Sigmoid colon (tissue), 7 donors: ENCODE measurements at places on chromosomes 5 and 9. TPM values are rescaled to one million over a fixed set of nuclear protein-coding genes. Genes with fewer than 3 reads are reported as not detected.

- peak; percentile 74 for DNase-seq
These were observed 15.2 kb upstream of the NEK6 start for GRCh38 chr9:124242331-124243194.

GRCh38 chr9:92616655-92617111 lies 53.2 kb downstream of the IPPK start:
- DNase-seq = peak; percentile 78

TNFAIP8 gene
- total RNA-seq = 17.9 TPM

DNA sequence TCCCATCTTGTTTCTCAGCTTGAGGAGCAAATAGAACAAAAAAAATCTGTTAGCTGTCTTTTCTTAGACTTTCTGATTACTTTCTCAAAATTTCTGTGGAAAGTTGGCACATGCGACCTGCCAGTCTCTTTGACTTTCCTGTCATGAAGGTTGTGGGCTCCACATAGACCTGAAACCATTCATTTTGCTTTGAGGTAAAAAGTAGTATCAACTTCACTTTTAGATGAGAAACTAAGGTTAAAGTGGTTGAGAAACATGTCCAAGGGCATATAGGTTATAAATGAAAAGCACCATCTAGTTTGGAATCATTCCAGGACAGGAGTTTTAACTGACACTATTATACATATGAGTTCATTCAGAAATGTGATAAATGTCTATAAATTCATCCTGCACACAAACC lies 42.7 kb downstream of the ST8SIA4 start:
- DNase-seq = no peak

- DNase-seq = peak; percentile 68
These were observed 1135.0 kb upstream of the WWC1 start for GRCh38 chr5:167156446-167156845.

HAPLN1 gene
- under 0.01 TPM for total RNA-seq

DNA sequence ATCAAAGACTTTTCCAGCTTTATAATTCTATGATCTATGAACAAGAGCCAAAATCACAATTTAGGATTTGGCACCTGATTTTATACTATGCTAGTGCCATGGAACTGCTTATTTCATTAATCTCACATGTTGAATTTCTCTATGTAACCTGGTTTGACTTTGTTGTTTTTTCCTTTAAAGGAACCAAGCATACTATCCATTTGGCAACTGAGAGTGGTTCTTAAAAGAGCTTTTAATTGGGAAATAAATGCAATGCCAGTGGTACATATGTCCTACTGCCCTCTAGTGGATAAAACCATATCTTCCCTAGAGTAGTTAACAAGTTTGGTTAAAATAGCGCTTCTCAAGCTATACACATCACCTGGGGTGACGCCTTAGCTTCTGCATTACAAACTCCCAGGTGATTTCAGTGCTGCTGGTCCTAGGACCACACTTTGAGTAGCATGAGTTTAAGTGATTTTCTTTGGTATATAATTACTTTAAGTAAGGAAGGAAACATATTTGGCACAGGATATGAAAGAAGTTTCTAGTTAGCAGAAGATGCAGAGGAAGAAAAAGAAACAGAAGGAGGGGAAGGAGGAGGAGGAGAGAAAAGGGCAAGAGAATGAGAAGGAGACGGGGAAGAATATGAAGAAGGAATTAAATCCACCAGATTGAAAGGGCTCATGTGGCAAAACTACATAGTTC lies 56.8 kb downstream of the FGF10 start:
- no peak for DNase-seq

- no peak for DNase-seq
These were observed 1247.0 kb upstream of the ACO1 start for GRCh38 chr9:31137176-31138160.

DNA sequence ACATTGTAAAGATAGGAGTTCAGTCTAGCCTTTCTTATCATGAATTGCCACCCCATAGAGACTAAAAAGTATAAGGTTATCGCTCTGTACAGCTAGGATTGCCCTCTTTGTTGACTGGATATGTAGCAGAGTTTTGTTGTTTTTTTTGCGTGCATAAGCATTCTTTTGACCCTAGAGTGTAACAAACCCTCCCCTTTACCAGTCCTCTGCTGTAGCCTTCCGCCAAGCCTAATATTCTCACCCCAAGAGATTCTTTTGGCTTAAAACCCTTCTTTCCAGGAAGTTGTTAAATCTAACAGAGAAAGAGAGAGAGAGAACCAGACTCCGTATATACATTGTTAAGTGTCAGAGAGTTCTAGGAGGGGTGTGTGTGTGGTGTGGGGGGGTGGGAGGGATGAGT lies 113.9 kb downstream of the FGF1 start:
- no peak for DNase-seq

PROB1 gene
- 0.27 TPM for total RNA-seq

- no peak for DNase-seq
These were observed 3.4 kb downstream of the CPEB4 start for GRCh38 chr5:173891308-173892116.

PHPT1 gene
- 73.1 TPM for total RNA-seq

DNA sequence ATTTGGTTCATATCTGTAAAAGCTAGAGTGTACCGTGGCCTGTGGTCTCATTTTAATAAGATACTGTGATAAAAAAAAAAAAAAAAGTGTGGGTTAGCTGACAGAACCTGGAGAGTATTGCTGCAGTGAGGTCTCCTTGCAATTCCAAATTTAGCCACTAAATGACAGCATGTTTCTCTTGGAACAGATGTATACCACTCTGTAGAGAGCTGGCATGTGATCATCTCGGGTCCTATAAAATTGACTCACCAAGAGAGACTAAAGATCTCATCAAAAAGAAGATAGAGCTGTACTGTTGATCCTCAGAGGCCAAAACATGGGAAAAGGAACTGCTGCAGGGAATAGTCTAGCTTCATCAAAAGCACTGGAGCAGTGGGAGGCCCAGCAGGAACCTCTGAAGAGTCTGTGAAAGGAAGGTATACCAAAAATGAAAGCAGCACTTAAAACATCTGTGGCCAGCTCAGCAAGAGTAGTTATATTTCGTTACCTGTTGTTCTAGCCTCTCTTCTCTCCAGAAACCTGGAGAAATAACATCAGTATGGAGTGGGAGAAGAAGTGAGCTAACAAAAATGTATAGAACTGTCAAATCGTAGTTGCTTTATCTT lies 826.8 kb downstream of the EFNA5 start:
- DNase-seq = no peak

SOWAHA gene
- total RNA-seq = 0.16 TPM

GRCh38 chr9:116671605-116672004 lies 15.5 kb upstream of the TRIM32 start:
- no peak for DNase-seq

DNA sequence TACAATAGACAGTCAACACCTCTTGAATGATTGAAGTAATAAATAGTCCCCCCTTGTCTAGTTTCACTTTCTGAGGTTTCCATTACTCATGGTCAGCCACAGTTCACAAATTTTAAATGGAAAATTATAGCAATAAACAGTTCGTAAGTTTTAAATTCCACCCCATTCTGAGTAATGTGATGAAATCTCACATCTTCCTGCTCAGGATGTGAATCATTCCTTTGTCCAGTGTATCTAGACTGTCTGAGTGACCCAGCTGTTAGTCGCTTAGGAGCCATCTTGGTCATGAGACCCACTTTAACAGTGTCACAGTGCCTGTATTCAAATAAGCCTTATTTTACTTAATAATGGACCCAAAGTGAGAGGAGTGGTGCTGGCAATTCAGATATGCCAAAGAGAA lies 311.6 kb upstream of the PRR16 start:
- no peak for DNase-seq

LMX1B gene
- total RNA-seq = 1.4 TPM

HAVCR2 gene
- total RNA-seq = 6.8 TPM

- DNase-seq = no peak
These were observed 88.0 kb downstream of the NLN start for GRCh38 chr5:65809817-65810531.

- no peak for DNase-seq
These were observed 22.5 kb upstream of the NIPSNAP3A start for GRCh38 chr9:104725014-104725413.

DNA sequence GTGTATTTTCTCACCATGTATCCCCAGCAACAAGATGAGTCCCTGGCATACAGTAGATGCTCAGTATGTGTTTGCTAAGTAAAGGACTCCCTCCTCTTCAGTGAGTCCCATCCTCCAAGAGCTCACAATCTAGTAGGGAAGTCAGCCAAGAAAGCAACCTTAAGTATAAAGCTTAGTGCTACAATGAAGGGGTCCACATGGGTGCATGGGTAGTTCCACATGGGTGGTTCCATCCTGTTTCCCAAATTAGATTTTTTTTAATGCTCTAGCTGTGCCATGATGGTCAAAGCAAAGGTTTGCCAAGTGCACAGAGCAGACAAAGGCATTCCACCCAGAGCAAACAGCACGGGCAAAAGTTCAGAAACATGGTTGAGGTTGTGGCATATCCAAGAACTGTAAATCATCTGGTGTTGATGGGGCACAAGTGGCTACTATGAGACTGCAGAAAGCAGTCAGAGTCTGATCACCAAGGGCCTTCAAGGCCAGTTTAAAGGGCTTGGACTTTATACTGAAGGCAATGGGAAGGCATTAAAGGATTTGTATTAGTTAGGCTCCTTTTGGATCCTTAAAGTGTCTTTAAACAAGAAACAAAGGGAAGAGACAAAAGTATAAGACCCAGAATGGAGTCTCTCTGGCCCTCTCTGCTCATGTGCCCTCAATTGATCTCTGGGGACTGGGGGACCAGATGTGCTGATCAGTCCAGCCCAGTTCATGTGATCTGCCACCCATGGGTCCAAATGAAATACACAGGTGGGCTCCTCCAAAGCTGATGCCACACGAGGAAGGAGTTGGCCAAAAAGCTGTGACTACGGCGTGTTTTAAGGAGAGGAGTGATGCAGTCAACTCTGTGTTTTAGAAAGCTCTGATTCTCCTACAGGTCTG lies 9.0 kb upstream of the CPLX2 start:
- DNase-seq = no peak

- no peak for DNase-seq
These were observed 56.0 kb downstream of the ZNF510 start for GRCh38 chr9:96721731-96722429.

DNA sequence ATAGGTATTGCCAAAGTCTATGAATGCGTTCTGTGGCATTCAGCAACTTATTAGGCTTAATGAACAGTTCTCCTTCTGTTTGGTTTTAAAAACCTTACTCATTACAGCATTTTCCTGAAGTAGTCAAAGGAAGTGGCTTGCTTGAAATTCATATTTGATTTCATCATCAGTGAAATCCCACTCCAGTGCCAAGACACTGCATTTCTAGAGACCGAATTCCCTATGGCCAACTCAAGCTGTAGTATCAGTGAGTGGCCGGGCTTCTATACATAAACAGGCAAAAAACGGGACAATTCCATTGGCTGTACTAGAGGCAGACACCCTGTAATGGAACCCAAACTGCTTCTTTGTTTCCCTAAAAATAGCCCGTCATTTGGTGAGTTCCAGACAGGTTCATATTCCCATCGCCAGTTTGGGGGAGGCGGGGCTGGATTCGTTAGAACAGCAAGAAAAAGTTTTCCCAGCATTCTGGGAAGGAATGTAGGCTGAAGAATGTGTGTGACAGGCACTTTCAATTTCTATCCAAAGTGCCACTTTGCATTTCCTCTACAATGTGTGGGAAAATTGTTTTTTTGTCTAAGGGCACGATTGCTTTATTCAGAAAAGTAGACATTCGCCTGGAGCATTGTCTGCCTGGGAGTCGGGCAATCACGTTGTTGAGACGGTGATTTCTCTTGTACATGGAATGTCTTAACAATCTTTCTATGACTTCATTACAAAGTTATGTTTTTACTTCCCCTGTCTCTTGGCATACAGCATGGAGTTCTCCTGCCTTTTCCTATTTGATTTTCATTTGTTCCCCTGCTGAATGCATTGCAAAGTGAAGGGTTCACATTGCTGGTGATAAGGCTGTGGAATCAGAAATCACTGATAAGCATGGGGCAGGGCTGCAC lies 141.8 kb upstream of the MAST4 start:
- no peak for DNase-seq

DNA sequence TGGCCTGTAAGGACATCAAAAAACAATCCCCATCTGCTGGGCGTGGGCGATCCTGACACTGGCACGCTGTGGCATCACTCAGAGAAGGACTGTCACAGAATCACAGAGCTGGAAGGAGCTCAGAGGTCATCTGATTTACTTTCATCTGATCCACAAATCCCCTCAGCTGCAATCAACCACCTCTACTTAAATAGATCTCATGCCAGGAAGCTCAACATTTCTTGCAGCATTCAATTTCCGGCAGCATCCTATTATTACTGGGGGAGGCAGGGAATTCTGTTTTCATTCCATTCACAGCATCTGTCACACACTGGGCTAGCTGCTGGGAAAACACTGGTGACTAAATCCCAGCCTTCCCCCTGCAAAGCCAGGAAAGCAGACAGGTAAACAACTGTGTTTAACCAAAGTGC lies 38.3 kb downstream of the RETREG1 start:
- DNase-seq = no peak

PCDHGC3 gene
- total RNA-seq = 42.1 TPM

GRCh38 chr9:127059030-127059429 lies 63.4 kb downstream of the ANGPTL2 start:
- no peak for DNase-seq

SKP2 gene
- 9.6 TPM for total RNA-seq

DNA sequence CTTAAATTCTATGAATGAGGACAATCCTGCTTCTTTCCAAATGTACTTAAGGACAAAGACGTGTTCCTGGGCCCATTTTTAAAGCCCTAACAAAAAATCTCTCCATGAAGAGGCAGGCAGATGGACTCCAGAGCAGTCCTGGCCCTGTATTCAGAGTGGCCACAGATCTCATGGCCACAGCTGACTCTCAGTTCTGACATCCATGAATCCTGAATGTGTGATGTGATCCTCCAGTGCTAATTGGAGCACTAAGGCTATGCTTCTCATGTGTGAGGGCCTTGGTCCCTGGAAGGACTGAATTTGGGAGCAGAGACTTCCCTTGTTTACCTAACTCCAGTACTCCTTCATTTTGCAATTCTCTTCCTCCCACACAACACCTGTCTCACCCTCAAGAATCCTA lies 373.0 kb downstream of the AGTPBP1 start:
- DNase-seq = no peak

DNA sequence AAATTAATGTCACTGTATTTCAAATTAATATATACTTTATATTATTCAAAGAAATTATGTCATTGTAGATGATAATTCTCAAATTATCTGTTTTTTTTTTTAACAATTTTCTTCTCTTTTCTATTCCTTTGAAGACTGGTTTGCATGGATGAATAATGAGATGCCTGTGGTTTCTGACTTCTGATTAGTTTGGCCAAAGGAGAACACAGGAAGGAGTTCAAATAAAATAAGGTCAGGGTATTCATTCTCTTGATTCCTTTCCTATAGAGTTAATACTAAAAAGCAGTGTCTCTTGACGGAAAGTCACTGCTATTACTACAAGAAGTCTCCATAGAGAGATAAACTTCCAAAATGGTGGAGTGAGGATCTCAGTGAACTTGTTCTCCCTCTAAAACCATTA lies 279.6 kb upstream of the FTMT start:
- no peak for DNase-seq

RANBP3L gene
- 3.5 TPM for total RNA-seq

- no peak for DNase-seq
These were observed 9.9 kb downstream of the PLPP7 start for GRCh38 chr9:131299346-131299960.
